DMS53 (cell line): ENCODE measurements at places on chromosomes 11 and 22.

- no peak for DNase-seq
These were observed 379.1 kb downstream of the MN1 start for GRCh38 chr22:27422442-27422841.

- DNase-seq = no peak
These were observed 80.7 kb downstream of the CEP164 start for GRCh38 chr11:117408356-117408755.

- DNase-seq = peak; percentile 74
These were observed 48.1 kb downstream of the CNTN5 start for GRCh38 chr11:99068832-99069231.

GRCh38 chr11:76654298-76654851 lies 16.2 kb downstream of the LRRC32 start:
- no peak for DNase-seq

- DNase-seq = no peak
These were observed 9.5 kb downstream of the YPEL1 start for GRCh38 chr22:21725956-21726649.

GRCh38 chr11:38818720-38819119 lies 2220.7 kb upstream of the RAG2 start:
- no peak for DNase-seq

- peak; percentile 17 for DNase-seq
These were observed 8.7 kb upstream of the LAYN start for GRCh38 chr11:111531687-111532364.

DNA sequence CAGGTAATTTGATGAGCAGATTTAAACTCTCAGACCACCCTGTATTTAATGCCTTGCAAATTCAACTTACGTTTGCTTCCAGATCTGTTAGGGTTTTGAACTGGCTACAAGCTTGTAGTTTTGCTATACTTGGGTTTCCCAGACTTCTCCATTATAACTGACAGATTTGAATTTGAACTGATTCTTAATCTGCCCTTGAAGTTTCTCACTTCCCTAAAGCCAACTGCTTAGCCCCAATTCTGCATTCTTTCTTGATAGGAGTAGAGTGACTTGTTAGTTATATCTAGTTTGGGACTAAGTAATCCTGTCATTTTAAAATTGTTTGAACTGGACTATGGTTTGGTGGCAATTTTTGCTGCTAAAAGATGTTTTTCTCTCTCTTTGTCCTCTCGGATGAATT lies 9.7 kb downstream of the LAYN start:
- no peak for DNase-seq

- peak; percentile 39 for DNase-seq
These were observed 23.6 kb downstream of the SLC25A18 start for GRCh38 chr22:17586831-17587440.

DNA sequence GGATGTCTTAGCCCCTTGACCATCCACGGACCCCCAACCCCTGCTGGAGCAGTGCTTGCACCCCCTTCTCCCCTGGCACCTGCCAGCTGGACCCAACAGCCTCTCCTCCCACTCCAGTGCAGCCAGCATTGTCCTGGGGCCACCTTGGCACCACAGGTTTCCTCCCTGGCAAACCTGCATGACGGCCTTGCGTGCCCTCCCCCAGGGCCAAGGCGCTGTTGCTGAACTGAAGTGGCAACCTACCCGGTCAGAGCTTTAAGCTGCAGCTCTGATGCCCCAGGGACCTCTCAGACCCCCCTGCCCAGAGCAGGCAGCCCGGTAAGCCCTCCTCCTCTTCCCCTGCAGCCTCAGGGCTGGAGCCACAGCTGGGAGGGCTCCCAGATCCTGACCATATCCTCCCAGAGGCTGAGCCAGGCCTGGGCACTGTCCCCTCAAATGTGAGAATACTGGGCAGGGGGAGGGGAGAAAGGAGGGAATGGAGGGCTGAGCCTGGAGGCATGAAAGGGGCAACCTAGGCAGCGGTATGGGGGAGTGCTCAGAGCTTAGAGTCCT lies 1.8 kb upstream of the LRRC75B start:
- no peak for DNase-seq

DNA sequence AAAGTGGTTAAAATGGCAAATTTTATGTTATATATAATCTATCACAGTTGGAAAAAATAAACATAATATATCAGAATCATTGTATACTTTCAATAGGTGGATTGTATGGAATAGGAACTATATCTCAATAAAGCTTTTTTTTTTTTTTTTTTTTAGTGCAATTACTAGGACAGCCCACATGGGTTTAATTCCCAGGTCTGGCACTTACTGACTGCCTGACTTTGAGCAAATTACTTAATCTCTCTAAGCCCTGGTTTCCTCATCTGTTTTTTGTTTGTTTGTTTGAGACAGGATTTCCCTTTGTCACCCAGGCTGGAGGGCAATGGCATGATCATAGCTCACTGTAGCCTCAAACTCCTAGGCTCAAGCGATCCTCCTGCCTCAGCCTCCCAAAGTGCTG lies 26.1 kb upstream of the BAIAP2L2 start:
- no peak for DNase-seq

DNA sequence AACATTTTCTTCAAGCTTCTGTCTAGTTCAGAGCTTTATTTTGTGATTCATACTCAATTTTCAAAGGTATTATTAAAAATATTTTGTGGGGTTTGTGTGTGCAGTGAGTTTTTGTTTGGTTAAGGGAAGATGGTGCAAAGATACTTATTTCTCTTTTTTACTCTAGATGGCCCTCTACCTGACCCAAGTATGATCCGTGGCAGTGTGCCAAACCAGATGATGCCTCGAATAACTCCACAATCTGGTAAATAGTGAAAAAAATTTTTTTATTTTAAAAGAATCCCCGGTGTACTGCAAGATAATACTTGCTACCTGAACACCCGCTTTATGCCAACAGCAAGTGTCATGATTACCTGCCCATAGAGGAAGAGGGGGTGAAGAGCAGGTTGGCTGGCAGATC lies 54.2 kb downstream of the EP300 start:
- no peak for DNase-seq
